ENCODE measurements at places on chromosomes 2 and 18. TPM values are rescaled to one million over a fixed set of nuclear protein-coding genes. Genes with fewer than 3 reads are reported as not detected.

SERPINB13 gene
- total RNA-seq = not detected

- no peak for DNase-seq
Measured at GRCh38 chr2:119311371-119311770, 55.3 kb downstream of the C2orf76 start.

DNA sequence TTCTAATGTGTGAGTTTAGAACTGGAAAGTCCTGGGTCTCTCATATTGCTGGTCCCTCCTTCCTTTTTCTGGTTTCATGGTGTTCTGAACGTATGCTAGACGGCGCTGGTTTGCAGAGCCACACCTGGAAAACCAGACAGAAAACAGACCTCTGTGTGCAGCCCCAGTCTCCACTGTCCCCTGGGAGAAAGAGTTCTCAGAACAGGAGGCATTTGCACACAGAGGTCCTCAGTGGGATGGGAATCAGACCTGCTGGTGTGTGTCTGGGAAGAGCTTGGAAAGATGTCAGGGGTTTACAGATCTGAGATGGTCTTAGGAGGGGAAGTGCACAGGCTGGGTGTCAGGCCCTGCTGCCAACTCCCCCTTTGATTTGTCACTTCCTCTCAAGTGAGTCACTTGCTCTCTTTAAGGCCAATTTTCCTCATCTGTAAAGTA is 14.9 kb upstream of the MBP start:
- peak; percentile 14 for DNase-seq

DNA sequence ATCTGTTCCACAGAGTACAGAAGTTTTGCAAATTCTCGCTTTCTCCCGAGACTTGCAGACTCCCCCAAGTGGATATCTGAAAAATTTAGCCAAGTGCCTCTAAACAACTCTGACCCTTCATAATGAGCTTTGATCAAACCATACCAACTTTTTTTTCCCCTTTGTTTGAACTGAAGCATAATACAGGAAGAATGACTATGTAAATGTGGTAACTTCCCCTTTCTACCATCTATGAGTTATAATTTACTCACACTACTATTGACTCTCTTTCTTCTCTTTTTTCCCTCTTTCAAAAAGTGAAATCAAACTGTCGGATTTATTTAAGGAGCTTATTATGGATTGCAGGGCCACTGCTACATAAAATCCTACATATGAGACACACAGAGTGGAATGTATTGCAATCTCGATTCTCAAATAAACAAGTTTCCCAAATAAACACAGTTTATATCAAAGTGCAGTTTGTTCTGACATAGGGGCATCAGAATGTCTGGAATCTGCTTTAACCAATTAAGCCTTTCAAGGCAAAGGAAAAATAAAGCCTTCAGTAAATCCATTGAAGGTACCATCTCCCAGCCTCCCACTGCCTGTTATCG is 1.4 kb upstream of the ZNF804A start:
- peak; percentile 75 for DNase-seq

THSD7B gene
- 0.14 TPM for total RNA-seq

DNA sequence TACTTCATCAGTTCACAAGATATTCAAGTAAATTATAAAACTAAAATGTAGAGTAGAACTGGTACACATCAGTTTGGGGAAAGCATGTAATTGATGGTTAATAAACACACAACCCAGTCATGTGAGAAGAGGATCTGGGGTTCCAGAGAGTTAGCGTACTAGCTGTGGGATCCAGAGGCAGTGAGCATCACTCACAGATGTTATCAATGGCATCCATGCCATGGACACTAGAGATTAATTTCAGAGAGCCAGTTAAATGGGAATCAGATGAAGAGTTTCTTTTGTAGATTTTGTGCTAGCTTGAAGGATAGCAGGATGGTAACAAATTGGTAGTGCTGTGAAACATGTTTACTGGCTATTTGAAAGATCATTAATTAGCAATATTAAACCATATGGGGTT is 21.8 kb upstream of the CCDC68 start:
- DNase-seq = no peak

CD226 gene
- total RNA-seq = 0.07 TPM

CFAP221 gene
- 0.29 TPM for total RNA-seq

CTLA4 gene
- total RNA-seq = not detected

DNA sequence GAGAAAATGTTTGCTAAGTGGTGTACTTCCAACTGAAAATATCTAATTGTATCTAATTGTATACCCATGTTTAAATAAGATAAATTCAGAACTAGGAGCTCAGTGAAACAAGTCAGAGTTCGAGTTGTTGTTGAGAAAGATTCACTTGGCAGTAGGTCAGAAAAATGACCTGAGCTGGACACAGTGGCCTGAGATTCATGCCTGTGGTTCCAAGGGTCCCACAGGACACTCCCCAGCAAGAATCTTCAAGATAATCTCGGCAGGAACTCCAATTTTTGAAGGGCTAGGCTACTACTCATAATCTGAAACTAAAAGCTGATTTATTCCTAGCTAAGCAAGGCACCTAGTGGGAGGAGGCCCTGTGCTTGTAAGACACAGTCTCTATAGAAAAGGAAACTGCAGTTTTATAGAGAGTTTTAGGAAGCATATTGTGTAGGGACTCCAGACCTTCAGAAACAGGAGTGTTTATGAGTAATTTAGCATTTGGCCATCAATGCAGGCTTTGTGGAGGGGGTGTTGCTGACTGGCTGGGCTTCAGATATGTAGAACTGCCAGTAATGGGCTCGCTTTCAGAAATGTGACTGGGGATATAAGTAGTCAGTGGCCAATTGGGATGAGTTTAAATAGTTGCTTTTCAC is 43.2 kb downstream of the SP140 start:
- peak; percentile 3 for DNase-seq

DNA sequence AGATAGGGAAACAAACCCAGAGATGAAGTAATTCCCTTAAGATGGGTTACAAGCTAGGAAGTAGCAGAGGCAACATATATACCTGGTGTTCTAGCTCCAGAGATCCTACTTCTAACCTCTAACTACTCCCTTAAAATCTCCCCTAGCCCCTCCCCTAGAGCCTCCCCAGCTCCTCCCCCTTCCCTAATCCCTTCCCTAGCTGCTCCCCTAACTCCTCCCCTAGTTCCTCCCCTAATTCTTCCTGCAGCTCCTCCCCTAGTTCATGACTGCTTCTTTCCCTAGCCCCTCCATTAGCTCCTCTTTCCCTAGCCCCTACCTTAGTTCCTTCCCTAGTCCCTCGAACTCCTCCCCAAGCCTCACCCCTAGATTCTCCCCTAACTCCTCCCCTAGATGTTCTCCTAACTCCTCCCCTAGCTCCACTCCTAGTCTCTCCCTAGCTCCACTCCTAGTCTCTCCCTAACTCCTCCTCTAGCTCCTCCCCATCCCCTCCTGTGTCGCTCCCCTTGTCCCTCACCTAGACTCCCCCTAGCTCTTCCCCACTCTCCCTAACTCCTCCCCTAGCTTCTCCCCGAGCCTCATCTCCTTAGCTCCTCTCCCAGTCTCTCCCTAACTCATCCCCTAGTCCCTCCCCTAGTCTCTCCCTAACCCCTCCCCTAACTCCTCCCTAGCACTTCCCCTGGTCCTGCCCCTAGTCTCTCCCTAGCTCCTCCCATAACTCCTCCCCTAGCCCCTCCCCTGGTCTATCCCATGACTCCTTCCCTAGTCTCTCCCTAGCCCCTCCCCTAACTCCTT is 108.9 kb downstream of the CD226 start:
- DNase-seq = no peak

DNA sequence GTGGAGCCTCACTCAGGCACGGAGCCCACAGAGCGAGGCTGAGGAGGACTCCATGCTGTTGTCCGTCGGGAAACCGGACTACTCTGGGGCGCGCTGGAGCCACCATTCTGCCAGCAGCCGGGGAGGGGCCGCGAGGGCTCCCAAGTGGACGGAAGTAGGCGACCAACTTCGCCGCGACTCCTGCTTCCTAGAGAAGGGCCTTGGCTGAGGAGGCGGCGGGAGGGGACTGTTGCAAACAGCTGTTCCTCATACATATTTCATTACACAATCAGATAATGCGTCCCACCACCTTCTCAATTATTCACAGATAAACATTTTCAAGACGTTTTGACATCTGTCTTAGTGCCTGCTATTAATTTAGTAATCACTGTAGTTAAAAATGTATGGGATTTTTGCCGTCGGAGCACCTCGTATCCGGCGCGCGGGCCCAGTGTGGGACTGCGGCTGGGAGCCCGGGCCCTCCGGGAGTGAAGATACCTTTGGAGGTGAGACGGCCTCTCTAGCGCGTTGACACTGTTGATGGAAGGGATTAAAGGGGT is 11.7 kb upstream of the SIX3 start:
- no peak for DNase-seq

DNA sequence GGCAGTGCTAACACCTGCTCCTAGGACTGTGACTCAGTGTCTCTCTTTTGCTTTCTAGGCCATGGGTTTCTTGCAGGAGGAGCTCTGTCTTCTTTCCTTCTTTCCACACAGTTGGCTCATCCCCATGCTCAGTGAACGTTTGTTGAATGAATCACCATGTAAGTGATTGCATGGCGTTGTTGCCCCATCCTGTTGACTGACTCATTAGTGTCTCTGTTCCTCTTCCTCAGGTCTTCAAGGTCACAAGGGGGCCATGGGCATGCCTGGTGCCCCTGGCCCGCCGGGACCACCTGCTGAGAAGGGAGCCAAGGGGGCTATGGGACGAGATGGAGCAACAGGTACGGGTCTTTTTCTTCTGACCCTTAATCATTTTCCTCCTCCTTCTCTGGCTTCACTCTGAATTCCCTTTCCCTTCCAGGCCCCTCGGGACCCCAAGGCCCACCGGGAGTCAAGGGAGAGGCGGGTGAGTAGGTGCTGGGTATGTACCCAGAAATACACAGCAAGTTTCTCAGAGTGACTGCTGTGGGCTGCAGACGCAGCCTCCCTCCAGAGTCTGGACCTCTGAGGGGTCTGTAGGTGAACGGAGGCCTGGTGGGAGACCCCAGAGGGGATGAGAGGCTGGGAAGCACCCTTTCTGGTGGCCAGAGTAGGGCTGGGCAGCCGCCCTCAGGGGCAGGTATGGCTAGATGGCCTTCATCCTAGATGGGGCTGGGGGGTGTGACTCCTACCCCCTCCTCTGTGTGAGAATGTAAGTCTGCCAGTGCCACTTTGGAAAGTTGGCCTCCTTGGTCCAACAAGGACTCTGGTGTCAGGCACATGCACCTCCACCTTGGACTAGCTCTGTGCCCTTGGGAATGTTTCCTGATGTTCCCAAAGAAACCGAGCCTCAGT is 32.4 kb downstream of the MARCO start:
- DNase-seq = no peak

DNA sequence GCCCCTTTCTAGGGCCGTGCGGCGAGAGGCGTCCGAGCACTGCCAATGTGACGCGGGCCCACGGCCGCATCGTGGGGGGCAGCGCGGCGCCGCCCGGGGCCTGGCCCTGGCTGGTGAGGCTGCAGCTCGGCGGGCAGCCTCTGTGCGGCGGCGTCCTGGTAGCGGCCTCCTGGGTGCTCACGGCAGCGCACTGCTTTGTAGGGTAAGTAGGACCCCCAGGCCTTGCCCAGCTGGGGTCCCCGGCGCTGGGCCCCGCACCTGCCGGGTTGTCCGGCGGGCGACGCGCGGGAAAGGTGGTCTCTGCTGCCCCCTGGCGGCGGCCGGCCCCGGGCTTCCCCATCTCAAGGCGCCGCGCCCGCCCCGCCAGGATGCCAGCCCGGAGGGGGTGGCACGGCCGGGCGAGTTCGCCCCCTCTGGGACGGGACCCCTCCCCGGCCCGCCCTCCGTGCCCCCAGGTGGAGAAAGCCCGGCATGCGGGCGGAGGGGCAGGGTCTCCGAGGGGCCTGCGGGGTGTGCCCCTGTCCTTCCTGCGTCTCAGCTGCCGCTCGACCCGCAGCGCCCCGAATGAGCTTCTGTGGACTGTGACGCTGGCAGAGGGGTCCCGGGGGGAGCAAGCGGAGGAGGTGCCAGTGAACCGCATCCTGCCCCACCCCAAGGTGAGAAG is 1.9 kb downstream of the PRSS56 start:
- DNase-seq = no peak

LYPD6B gene
- total RNA-seq = 1.1 TPM

DNA sequence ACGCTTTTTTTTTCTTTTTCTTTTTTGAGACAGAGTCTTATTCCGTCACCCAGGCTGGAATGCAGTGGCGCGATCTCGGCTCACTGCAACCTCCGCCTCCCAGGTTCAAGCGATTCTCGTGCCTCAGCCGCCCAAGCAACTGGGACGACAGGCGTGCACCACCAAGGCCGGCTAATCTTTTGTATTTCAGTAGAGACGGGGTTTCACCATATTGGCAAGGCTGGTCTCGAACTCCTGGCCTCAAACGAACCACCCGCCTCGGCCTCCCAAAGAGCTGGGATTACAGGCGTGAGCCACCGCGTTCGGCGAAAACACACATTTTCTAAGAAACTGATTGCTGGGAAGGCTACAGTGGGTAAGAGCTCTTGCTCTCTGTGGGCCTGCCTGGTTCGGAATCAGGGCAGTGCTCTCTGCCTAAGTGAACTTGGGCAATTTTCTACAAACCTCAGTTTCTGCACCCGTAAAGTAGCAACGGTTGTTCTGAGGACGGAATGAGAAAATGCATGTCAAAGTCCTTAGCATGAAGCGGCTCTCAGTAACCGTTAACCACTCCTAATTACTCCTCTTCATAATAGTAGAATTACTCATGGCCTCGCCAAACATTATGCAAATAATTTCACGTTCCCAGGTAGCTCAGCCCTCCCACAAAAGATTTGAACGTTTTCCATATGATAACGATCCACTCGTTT is 1.0 kb upstream of the PMAIP1 start:
- peak; percentile 61 for DNase-seq

DNA sequence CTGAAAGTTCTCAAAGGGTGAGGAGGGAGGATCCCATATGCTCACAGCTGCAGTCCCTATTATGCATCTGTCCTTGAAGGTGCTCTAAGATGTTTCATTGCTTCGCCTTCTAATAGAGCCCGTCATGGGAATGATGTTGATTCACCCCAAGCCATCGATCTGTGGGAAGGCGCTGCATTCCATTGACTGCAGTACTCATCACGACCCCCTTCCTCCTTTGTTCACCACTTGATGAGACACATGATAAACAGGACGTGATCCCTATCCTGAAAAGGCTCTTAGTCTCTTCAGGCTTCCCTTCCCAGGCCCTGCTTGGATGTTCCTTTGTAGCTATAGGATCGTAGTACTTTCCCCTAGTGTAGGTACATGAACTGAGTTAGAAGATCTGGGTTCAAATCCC is 181.8 kb downstream of the AGPS start:
- no peak for DNase-seq
